CD4-positive, alpha-beta T cell (primary cell): ENCODE measurements at places on chromosomes 3 and 15. TPM values are rescaled to one million over a fixed set of nuclear protein-coding genes. Genes with fewer than 3 reads are reported as not detected.
A peak's percentile ranks its signal among the peaks of the same experiment; 100 is the strongest.

GRCh38 chr3:177060492-177060891 is 136.8 kb downstream of the TBL1XR1 start:
- no peak for DNase-seq

Gene KCNAB1
- 0.14 TPM for total RNA-seq

Gene CHAC1
- 0.47 TPM for total RNA-seq

Gene OSTN
- not detected for total RNA-seq

- DNase-seq, result no peak
These were observed 39.4 kb upstream of the WNT5A start for GRCh38 chr3:55526332-55527030.

- peak; percentile 74 for DNase-seq
These were observed at the start of gene NIT2 for GRCh38 chr3:100334488-100335351. Gene NIT2 (plus strand): TSS chr3:100334757. CDS start chr3:100334792, 35 bp downstream.

GRCh38 chr3:127177226-127177625 is 15.7 kb upstream of the PRR23E start:
- DNase-seq, result no peak

GRCh38 chr3:88779482-88779881 is 327.9 kb upstream of the EPHA3 start:
- DNase-seq, result no peak

Gene NTRK3
- 0.78 TPM for total RNA-seq

- no peak for DNase-seq
These were observed 50.6 kb downstream of the TM4SF18 start for GRCh38 chr3:149282836-149283235.

DNA sequence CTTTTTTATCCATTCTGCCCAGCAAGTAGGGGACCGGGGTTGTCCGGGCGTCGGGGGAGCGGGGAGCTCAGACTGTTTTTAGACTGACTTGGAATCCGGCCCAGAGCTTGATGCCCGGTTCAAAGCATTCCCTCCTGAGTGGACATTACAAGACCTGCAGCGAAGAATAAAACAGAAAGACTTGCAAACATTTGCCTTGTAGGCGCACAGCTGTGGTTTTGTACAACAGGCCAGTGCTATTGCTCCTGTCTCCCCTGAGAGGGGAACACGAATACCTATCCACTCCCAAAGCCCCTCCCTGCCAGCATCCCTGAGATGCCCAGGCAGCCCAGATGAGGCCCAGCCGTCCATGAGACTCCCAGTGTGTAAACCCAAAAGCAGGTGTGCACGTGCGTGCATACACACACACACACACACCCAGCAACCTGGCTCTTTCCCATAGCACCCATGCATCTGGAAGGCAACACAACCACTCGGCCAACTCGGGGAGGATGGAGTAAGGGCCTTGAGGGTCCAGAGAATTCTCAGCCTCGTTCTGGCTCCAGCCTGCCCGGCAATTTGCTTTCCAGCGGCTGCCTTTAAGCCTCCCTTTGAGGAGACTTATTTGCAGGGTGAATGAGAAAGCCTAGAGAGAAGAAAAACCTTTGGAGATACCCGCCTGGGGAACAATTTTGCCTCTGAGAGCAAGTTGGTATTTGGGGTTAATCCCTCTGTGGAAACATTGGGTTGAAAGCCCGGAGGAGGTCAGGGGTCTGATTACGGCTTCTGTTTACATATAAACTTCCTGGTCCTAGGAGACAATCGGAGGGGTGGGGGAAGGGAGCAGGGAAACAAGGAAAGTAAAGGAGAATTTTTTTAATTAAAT is 161.0 kb upstream of the HES1 start:
- no peak for DNase-seq

Gene CHRFAM7A
- total RNA-seq, result not detected

Gene ZMYND10
- 1.7 TPM for total RNA-seq

- DNase-seq, result no peak
These were observed 2.8 kb downstream of the NR2E3 start for GRCh38 chr15:71812966-71813722.

DNA sequence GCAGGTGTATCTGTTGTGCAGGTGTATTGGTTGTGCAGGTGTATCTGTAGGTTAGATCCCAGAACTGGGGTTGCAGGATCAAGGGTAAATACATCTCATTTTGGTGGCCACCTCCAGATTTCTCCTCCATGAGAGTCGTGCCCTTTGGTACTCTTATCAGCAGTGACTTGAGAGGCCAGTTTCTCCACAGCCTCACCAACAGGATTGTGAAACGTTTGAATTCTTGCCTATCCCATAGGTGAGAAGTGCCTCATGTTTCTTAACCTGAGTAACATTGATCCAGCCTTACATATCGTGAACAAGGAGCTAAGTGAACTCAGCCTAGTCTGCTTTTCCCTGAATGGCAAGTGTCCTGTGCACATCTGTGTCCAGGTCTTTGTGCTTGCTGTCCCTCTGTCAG is 55.4 kb downstream of the CMTM8 start:
- no peak for DNase-seq

- DNase-seq, result no peak
These were observed 360.8 kb downstream of the CHST2 start for GRCh38 chr3:143480344-143480743.

GRCh38 chr3:42702982-42703694 is 540 bp upstream of the HHATL start:
- no peak for DNase-seq

- DNase-seq, result no peak
These were observed 201.1 kb upstream of the ADAMTS9 start for GRCh38 chr3:64888840-64889392.

GRCh38 chr3:40725031-40725430 is 200.3 kb downstream of the ZNF621 start:
- no peak for DNase-seq
